ENCODE measurements at places on chromosomes 3 and 15.

- no peak for DNase-seq
Observed at GRCh38 chr3:7520059-7520458, 659.1 kb downstream of the GRM7 start.

GRCh38 chr3:14771593-14772497 lies 46.9 kb upstream of the FGD5 start:
- no peak for DNase-seq

DNA sequence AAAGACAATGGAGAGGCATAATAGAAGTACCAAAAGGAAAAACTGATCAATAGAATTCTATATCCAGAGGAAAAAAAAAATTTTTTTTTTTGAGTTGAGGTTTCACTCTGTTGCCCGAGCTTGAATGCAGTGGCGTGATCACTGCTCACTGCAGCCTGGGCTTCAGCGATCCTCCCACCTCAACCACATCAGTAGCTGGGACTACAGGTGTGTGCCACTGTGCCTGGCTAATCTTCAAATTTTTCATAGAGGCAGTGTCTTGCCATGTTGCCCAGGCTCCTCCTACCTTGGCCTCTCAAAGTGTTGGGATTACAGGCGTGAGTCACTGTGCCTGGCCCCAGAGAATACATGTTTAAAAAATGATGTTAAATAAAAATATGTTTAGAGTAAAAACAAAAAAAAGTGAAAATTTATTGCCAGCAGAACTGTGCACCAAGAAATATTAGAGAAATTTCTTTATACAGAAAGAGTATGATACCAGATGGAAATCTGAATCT lies 154.3 kb upstream of the ZBTB20 start:
- no peak for DNase-seq

DNA sequence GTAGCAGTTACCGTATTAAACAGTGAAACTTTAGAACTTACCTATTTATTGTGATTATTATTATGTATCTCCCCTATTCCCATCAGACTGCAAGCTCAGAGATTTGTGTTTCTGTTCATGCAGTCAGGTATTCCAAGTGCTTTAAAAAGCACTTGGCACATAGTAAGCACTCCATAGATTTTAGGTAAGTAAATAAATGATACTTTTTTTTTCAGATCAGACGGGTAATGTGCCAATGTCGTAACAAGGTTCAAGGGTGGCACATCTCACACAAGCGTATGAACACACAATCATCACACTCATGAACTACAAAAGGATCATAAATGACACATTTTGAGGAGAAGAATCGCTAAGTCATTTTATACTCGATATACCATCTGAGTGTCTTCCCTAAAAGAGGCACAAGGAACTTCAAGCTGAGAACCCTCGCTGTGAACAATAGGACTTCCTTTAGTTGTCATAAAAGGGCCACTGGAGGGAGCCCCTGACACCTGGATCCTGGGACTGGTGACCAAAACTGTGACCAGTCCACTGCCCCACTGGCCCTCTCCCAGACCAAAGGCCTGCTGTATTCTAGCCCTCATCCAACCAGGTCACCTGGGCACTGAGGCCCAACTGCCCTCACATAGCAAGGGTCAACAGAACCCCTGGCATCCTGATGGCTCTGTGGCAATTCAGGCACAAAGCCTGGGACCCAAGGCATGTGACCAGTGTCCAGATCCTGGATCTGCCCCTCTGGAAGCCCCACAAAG lies 32.1 kb downstream of the KIF9 start:
- no peak for DNase-seq

GRCh38 chr15:43487271-43487895 lies 5.6 kb downstream of the TP53BP1 start:
- DNase-seq, result no peak

GRCh38 chr3:171936191-171936841 lies 93.2 kb downstream of the TMEM212 start:
- DNase-seq, result no peak
